ENCODE measurements at places on chromosomes 16 and 17.

DNA sequence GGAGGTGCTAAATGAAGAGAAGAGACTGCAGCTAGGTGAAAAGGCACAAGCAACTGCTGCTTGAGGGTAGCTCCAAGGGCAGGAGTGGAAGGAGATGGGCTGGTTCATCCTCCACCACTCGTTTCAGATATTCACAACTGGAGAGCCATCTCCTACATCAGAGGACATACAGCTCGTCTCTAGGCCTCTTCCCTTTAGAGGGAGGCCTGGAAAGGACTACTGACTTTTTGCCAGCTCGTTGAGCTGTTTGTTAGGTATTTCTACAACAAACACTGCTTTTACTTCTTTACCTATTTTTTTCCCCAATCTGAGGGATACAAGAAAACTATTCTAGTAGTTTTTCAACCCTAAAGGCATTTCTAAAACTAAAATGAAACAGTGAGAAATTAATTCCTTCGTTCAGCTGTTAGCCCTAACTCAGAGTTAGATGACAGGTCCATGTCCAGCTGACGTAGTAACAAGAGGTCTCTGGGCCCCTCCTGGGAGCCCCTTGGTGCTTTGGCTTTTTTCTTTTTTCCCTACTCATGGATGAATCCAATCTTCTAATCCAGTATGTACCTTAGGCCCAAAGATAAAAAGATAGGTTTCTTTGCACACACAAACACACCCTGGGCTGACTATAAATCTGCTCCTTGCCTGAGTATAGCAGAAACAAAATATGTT is 47.8 kb upstream of the TBX2 start:
- DNase-seq = no peak

GRCh38 chr17:3729881-3730280 is 6.2 kb downstream of the HASPIN start:
- DNase-seq = no peak

- peak; percentile 36 for DNase-seq
These were observed 17.7 kb downstream of the PSMD11 start for GRCh38 chr17:32461853-32462617.

GRCh38 chr17:38617074-38617860 is 11.5 kb upstream of the SRCIN1 start:
- DNase-seq = no peak

GRCh38 chr16:51592001-51592501 is 441.0 kb upstream of the SALL1 start:
- no peak for DNase-seq

- no peak for DNase-seq
These were observed 468.2 kb downstream of the XYLT1 start for GRCh38 chr16:17002565-17002964.

DNA sequence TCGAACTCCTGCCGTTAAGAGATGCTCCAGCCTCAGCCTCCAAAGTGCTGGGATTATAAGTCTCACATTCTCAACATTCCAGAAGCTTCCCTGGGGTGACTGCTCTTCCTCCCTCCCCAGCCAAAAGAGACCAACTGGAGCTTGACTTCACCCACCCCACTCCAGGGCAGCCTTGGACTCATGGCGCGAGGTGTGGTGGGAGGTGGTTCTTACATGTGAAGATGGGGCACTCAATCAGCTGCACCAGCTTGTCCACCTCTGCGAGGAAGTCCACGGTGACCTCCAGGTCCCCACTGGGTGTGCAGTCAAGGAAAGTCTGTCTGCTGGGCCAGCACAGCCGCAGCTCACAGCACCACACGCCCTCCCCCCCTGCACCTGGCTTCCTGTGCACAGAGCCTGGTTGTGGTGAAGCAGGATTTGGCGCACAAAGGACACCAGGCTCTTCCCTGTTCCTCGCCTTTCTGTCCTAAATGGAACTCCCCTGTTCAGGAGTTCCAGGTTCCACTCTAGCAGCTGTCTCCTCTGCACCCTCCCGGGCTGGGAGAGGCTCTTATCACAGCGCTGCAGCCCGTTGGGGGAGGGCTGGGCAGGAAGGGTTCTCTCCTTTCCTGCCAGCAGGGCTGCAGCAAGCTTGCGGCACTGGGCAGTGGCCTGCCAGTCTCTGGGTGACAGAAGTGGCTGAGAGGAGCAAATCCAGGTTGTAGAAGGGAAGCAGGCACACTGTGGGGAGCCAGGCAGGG is 9.6 kb upstream of the MTSS2 start:
- no peak for DNase-seq

DNA sequence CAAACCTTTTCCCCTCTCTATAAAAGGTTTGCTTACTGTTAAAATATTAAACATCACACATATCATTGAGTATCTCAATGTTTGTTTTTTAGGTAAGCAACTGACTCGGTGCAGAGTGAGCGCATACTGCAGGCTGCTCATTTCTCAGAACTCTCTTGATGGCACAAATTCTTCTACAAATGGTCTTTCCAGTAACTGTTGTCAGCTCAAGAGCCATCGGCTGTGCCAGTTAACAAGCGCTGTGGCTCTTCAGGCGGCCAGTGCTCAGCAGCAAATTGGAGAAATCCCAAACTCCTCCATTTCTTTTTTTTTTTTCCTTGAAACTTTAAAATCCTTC is 8.6 kb downstream of the ABCA3 start:
- no peak for DNase-seq

- DNase-seq = no peak
These were observed 31.9 kb downstream of the ZC3H18 start for GRCh38 chr16:88602091-88602490.

GRCh38 chr16:89779231-89779908 is 37.1 kb downstream of the FANCA start:
- no peak for DNase-seq

- peak; percentile 16 for DNase-seq
These were observed 25.5 kb upstream of the CDH1 start for GRCh38 chr16:68711421-68712139.

- DNase-seq = no peak
These were observed 22.0 kb downstream of the COG1 start for GRCh38 chr17:73214851-73215250.

DNA sequence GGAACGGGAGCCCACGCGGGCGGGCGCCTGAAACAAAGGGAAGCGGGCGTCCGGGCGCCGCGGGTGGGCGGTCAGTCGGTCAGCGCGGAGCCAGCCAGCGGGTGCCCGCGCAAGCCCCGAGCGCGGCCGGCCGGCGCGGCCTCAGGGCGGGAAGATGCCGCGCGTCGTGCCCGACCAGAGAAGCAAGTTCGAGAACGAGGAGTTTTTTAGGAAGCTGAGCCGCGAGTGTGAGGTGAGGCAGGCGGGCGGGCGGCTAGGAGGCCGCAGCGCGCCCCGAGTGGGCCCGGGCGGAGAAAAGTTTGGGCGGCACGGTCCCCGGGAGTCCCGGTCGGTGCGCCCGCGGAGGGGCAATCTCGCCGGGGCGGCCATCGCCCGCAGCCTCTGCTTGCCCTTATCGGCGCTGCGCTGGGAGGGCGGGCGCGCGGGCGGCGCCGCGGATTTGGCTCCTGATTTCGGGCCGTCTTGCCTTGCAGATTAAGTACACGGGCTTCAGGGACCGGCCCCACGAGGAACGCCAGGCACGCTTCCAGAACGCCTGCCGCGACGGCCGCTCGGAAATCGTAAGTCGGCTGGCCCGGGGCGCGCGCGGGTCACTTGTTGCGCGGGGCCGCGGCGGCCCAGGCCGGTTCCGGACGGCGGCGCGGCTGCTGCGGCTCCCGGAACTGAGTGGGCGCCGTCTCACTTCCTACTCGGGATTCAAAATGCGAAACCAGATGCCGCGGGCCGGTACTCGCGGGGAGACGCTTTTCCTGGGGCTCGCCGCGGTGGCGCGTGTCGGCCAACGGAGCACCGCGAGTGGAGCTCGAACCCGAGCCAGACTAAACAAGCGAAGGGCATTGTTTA is 526 bp downstream of the CBFB start:
- DNase-seq = peak; percentile 5

DNA sequence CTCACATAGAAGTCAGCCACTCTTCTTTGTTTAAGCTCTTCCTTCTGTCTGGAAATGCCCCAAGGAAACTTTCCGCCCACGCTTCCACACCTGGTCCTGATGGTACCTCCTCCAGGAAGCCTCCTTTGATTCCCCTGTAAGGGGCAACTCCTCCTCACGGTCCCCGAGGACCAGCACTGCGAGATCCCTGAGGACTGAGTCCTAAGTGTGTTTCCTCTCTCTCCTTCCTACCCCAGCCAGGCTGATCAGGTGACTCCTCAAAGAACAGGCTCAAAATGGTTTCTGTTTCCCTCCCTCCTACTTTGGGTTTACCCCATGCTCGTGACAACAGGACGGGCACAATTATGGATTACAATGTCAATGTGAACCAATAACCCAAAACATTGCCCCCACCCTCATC is 63.0 kb upstream of the MED9 start:
- DNase-seq = no peak

- no peak for DNase-seq
These were observed 34.2 kb upstream of the NOS2 start for GRCh38 chr17:27834571-27834970.

DNA sequence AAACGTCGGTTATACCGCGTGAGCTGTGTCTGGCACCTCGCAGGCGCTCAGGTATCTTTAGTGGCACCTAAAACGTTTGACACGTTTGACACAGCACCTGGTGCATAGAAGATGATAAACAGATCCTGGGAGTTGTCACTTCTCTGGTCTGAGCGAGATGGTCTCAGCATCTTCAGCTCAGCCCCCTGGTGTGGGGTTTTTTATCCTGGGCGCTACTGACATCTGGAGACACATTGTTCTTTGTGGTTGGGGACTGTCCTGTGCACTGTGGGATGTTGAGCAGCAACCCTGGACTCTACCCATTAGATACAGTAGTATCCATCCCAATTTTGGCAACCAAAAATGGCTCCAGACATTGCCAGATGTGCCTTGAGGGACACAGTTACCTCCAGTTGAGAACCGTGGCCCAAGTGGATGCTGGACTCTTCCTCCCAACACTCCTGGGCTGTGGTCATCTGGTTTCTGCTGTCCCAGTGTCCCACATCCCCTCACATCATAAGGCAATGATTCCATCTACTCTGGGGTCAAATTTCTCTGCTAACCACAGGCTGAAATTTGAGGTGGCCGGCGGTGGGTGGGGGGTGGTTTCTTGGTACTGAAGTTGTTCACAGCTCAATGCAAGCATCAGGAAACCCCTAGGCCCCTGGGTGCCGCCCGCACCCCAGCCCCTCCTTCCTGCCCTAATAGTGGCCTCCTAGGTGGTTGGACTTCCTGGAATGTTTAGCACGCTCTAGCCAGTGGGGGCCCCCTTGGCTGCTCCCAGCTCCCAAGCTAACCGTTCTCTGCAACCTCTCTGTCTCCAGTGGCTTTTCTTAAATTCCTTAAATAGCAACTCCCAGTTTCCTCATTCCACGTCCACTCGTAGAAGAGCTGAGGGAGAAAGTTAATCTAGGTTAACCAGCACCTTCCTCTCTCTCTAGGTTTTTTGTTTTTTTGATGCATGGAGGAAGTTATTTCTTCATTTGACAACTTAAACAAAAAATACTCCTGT is 124.8 kb downstream of the ABCC1 start:
- DNase-seq = peak; percentile 40

DNA sequence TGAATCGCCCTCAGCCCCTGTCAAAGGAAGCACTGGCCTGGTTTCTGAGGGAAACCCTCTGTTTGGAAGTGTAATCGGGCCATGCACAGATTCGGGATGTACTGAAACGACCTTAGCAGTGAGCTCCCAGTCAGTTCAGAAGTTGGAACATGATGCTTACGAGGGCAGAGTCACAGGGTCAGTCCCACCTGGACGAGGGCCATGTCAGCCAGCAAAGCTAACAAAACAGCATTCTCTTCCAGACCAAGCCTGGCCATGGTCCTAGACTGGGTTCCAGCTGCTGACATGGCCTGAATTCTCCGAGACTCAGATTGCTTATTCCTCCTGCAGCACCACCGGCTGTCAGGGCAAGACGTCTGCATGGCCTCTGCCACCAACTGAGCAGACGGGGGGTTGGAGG is 192.2 kb upstream of the WSCD1 start:
- DNase-seq = no peak

- DNase-seq = no peak
These were observed 1.1 kb downstream of the CFAP119 start for GRCh38 chr16:30760577-30761426.

DNA sequence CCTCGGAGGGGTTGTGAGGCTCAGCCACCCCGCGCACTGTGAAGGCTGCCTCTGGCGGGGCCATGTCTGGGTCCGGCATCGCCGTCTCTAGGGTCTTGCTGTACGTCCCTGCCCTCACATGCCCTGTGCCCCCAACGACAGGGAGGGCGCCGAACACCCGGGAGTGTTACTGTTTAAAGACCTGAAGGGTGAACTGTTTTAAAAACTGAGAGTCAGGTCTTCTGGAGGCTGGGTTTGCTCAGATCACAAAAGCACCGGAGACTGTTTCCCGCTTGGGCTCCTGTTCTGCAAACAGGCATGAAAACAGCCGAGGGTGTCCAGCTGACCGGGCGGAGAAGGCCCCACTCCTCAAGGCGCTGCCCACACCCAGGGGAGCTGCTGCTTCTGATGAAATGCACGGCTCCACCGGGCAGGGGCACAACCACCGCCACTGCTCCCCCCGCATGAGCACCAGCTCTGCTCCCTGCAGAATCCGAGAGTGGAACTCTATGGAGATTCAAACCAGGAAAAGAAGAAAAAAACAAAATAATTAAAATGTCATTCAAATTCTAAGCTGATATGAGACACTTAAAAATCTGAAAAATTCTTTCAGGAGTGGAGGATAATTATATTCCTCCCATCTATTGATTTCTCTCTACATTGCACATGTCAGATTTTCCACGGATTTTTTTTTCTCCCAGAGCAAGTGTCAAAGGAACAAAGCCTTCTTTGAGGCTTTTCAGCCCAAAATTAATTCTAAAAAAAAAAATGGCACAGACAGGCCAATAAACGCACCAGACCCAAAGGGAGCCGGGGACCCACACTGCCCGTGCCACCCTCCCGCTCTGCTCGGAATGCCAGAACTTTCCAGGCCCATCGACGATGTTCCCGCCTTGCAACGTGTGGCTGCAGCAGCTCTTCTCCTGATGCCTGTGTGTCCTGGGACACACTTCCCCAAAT is 74.3 kb downstream of the LMF1 start:
- no peak for DNase-seq

DNA sequence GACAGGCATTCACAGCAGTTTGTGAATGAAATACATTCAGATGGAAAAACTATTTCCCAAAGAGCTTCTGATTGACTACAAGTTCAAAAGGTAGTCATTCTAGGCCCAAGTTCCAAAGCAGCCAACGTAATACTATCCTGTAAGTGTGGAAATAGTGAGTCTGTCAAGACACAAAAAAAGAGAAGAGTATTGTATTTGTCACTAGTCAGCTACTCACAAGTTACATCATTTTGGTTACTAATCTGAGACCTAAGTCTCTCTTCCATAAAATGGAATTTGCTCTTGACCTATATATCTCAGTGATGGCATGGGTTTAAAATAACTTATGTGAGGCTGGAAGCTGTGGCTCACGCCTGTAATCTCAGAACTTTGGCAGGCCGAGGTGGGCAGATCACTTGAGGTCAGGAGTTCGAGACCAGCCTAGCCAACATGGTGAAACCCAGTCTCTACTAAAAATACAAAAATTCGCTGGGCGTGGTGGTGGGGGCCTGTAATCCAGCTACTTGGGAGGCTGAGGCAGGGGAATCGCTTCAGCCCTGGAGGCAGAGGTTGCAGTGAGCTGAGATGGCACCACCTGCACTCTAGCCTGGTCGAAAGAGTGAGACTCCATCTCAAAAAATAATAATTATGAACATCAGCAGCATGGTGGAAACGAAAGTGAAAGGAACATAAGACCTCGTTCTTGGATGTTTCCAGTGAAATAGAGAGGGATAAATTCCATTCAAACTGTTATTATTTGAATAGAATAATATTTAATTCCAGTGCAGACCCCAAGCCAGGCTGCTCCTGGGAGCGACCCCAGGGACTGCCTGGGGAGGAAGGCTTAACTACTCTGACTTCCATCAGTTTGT is 2.9 kb downstream of the CMC2 start:
- no peak for DNase-seq

GRCh38 chr17:35315283-35315682 is 58.1 kb downstream of the SLFN11 start:
- no peak for DNase-seq
